ENCODE measurements at places on chromosomes 4 and X. TPM values are rescaled to one million over a fixed set of nuclear protein-coding genes. Genes with fewer than 3 reads are reported as not detected.

NXT2 gene
- 11.0 TPM for total RNA-seq

MMRN1 gene
- 0.02 TPM for total RNA-seq

DIPK2B gene
- total RNA-seq = not detected

GRID2 gene
- not detected for total RNA-seq

NUP62CL gene
- total RNA-seq = 29.7 TPM

TMSB15C gene
- not detected for total RNA-seq

MAGEA10 gene
- not detected for total RNA-seq

RNF128 gene
- 0.07 TPM for total RNA-seq

SFRP2 gene
- total RNA-seq = 0.38 TPM

EFNB1 gene
- total RNA-seq = 2.1 TPM

IL15 gene
- total RNA-seq = 0.76 TPM

GJB1 gene
- 0.11 TPM for total RNA-seq

CFAP99 gene
- total RNA-seq = 0.18 TPM

TMPRSS11B gene
- not detected for total RNA-seq

USP51 gene
- 1.8 TPM for total RNA-seq

Data from K562 (cell line).